ENCODE measurements at places on chromosomes 1 and 21.

DNA sequence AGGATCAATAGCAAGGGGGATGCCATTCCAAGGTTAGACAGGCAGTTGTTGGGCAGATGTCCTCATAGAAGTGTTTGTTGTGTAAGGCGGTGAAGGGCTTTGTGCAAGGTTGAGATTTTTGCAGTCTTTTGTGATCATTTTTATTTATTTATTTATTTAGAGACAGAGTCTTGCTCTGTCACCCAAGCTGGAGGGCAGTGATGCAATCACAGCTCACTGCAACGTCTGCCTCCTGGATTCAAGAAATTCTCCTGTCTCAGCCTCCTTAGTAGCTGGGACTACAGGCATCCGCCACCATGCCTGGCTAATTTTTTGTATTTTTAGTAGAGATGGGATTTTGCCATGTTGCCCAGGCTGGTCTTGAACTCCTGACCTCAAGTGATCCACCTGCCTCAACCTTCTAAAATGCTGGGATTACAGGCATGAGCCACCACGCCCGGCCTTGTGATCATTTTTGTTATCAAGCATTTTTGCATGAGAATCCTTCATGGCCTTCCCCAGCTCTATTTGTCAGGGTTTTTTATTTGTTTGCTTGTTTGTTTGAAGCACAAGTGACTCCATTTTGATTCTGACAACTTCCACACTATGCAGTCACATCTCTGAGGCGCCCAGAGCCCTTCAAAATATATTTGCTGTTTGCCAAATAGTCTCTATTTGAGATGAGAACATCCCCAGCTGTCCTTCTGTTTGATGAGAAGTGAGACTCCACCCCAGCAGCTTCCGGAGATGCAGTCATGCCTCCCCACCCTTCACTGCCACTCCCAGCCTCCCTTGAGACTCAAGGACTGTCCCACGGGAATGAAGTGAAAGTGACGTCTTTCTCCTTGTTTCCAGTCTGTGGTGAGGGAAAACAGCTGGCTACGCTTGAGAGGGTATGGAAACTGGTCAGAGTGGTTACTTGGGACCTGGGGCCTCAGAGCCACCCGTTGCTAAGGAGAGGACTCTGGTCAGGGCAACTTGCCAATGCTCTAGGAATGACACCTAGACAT lies 38.0 kb downstream of the TMEM50B start:
- DNase-seq: peak; percentile 85

- DNase-seq: no peak
These were observed 33.6 kb upstream of the ZFP69B start for GRCh38 chr1:40416709-40417108.

DNA sequence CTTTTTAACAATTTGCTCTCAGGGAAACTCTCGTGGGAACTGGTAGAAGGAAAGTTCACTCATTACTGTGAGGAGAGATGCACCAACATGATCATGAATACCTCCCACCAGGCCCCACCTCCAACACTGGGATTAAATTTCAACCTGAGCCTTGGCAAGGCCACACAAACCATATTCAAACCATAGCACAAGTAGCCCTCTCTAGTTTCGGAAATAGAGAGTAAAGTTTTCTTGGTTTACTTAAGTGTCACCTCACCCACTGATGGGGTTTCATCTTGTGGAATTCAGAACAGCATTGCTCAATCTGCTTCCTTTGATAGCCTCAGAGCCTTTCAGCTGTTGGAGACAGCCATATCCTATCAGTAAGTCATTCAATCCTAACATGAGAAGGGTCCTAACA lies 25.5 kb upstream of the CCSAP start:
- no peak for DNase-seq

DNA sequence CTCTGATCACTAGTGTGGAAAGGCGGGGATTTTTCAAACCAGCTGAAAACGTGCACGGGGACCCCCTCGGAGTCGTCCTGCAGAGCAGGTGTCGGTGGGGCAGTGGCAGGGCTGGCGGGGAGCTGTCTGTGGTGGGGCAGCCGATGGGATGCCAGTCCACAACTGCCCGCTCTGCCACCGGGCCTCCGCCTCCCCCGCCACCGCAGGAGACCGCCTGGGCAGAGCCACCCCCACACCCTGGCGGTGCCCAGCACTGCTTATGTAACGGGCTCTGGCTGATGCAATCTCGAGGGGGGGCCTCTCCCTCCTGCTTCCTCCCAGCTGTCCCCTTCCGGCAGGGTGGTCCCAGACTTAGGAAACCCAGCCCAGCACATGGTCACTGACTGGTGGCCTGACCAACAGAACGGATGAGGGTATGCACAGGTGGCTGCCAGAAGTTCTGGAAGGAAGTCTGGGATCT lies 9.3 kb downstream of the CHD5 start:
- DNase-seq: no peak

DNA sequence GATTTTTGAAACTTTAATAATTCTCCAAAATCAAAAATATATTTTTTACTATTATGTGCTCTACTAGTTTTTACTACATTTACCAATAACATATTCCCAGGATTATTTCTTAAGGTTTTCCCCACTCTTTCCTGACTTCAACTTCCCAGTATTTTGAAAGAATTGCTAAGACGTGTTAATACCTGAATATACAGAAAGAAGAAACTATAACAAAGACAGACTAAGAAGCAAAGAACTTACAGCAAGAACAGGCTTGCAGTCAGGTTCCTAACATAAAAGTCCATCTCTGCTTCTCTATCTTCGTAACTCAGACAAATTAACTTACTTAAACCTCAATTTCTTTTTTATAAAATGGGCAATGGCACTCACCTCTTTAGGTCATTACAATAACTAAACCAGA lies 63.2 kb downstream of the SRSF11 start:
- DNase-seq: no peak

GRCh38 chr1:201845331-201846083 lies 16.6 kb downstream of the IPO9 start:
- DNase-seq: peak; percentile 30

- DNase-seq: peak; percentile 32
These were observed 3.7 kb upstream of the LRP8 start for GRCh38 chr1:53331446-53332185.

GRCh38 chr1:180114396-180114945 lies 40.2 kb upstream of the QSOX1 start:
- DNase-seq: no peak

GRCh38 chr1:44524655-44525500 lies 119.8 kb downstream of the RNF220 start:
- no peak for DNase-seq

DNA sequence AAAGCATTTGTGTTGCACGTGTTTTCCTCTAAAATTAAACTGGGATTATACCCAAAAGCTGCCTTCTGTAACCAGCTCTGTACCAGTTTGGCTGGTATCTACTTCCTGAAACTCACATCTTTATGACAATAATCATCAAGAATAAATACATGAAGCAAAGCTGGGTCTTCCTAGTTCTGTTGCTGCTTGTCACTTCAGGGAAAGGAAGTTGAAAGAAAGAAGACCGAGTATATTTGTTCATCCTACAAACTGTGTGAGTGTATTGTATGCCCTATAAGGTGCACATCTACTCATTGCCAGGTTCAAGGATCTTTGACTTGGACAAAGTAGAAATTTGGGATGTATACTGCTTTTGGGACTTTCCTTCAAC lies 29.1 kb upstream of the IFNGR2 start:
- DNase-seq: no peak

DNA sequence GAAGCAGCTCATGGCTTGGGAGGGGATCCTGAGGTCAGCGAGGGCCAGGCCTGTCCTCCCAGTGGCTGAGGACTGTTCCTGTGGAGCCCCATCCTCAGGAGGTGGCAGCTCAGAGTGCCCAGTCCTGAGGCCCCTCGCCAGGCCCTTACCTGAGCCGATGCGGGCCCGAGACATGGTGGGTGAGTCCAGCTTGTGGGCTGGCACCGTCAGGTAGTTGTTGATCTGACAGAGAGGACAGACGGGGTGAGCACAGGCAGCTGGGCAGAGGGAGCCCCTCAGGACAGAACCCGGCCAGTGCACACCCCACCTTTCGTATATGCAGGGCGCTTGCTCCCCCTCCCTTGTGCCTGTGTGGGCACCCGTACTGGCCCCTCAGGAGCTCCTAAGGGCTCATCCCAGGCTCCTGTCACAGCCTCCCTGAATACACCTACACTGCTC lies 53.9 kb downstream of the SLC9A1 start:
- DNase-seq: no peak

GRCh38 chr1:32754317-32755097 lies 51.9 kb upstream of the SYNC start:
- DNase-seq: no peak

DNA sequence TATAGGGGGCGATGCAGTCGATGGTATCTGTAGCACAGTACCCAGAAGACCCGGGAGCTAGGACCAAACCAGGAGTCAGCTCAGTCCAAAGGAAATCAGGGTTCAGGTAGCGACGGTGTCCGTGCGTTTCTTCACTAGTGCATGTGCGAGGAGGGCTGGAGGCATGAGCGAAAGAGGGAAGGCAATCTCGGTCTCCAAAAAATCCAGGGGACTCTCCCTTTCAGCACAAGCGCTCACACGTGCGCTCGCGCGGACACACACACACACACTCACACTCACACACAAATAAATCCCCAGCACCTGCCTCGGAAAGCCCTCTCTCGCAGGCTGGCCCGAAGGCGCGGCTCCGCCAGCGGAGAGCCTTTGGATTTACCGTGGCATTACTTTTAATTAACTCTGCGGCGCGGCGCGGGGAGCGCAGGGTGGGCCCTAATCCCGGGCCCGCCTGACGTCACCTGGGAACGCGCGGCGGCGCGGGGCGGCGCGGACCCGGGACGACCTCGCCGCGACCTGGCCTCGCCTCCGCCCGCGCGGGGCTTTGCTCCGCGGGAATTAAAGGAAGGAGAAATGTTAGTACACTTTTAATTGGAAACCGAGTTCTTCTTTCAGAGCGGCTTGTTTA lies 121.2 kb downstream of the LMX1A start:
- DNase-seq: no peak

GRCh38 chr21:30577766-30578165 lies 12.4 kb downstream of the KRTAP22-2 start:
- DNase-seq: no peak

GRCh38 chr1:151841141-151841540 lies 1.5 kb upstream of the C2CD4D start:
- DNase-seq: peak; percentile 52

DNA sequence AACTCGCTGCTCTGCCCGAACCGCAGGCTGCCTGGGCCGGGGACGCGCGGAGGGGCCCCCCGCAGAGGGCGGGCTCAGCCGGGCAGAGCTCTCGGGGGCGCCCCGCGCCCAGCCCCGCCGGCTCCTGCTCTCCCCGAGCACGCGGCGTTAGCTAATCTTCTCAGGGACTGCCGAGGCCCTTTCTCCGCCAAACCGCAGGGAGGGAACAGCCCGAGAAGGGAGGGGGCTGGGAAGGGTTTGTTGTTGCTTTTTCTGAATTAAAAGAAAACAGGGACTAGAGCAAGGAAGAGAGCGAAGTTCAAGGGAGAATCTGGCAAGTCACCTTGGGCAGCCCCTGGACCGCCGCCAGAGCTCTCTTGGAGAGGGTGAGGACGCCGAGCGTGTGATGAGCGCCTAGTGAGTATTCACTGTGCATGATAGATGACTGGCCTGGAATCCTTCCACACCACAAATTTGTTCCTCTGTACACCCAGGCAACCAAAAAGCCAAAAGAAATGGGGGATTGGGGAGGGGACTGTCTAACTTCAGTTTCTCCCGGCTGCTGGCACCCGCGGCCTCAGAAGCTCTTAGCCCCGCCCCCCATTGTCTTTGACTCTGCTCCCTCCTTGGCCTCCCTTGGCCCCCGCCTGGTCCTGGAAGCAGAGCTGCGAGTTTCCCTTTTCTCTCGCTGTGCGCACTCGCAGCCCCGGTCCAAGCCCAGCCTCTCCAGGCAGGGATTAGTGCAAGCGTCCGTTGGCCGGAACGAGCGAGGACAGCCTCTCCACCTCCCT lies 19.7 kb upstream of the LMX1A start:
- DNase-seq: peak; percentile 74

- DNase-seq: no peak
These were observed 15.9 kb downstream of the SARS1 start for GRCh38 chr1:109229531-109230127.

- DNase-seq: no peak
These were observed 13.4 kb downstream of the LRRC8D start for GRCh38 chr1:89834083-89834704.

DNA sequence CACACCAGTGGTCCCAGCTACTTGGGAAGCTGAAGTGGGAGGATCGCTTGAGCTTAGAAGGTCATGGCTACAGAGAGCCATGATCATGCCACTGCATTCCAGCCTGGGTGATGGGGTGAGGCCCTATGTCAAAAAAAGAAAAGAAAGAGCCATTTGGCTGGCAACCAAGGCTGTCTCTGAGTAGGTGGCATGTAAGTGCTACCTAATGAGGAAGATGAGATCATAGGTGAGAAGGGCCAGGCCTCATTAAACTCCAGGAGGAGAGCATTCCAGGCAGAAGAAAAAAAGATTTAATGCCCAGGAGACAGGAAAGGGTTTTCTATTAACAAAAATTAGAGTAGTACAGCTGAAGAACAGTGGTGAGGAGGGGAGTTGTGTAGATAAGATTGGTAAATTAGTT lies 103.4 kb upstream of the ZNF678 start:
- no peak for DNase-seq

- DNase-seq: no peak
These were observed 120.6 kb downstream of the KCNJ15 start for GRCh38 chr21:38377165-38378088.

- DNase-seq: no peak
These were observed 1054.4 kb downstream of the AMY1C start for GRCh38 chr1:104804147-104804546.

- no peak for DNase-seq
These were observed 426.7 kb upstream of the RUNX1 start for GRCh38 chr21:35475762-35476161.

DNA sequence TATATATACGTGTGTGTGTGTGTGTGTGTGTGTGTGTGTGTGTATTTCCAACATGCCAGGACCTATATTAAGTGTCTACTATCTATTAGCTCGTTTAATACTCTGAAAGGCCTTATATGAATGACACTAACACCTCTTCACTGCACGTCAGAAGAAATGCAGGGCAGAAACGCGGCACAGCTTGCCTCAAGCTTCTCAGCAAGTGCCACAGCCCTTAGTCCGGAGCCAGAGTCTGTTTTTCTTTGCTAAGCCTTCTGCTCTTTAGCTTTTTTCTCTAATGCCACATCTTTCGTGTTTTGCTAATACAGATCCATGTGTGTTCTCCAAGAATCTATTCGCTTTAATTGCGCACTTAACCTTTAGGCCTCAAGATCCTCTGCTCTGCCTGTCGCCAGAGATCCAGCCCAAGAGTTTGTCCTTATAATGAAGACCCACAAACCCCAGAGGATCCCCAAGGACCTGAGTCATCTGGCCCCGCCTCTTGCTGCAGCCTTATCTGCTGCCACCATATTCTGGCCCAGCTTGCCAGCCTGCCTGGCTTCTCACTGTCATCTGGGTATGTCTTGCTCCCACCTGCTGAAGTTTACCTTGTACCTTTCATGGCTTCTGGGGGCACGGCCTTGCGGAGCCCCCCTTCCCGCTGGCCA lies 2.0 kb upstream of the TRIM58 start:
- DNase-seq: no peak

DNA sequence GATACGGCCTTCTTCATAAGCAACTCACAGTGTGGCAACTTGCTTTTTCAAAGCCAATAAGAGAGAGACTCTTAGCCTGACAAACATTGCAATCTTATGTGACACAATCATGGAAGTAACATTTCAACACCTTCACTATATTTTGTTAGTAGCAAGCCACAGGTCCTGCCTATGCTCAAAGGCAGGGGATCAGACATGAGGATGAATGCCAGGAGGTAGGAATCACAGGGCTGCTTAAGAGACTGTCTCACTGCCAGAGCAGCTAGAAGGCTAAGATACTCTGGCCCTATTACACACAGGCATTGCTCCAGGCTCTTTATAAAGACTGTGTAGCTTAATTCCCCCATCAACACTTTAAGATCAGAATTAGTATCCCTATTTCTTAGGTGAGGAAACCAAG lies 236.2 kb upstream of the KAZN start:
- no peak for DNase-seq
